ENCODE measurements at places on chromosomes 1 and 21.
A peak's percentile ranks its signal among the peaks of the same experiment; 100 is the strongest.

DNA sequence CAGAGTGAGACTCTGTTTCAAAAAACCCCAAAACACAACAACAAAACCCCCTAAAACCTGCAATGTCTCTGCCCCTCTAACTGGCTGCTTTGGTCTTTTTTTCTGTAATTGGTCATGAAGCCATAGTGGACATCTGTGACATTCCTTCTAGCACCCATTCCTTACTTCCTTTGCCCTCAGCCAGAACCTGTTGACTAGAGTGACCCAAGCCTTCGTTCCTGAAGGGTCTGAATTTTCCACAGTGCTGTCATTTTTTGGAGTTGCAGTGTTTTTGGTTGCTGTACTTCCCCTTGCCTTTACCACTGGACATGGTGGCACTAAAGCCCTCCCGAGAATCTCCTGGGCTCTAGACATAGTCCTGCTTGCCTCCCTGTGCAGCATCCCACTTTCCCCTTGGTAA lies 48.5 kb upstream of the LIN9 start:
- H3K4me3 ChIP-seq: no peak overlapping the region
- DNase-seq: no peak
- peak overlapping the region; percentile 43 for H3K27ac ChIP-seq
- peaks cover 65% of the 10 kb centered on the region for H3K36me3 ChIP-seq
- no peaks in the 10 kb centered on the region for H3K27me3 ChIP-seq
- peaks cover 59% of the 10 kb centered on the region for H3K4me1 ChIP-seq

DNA sequence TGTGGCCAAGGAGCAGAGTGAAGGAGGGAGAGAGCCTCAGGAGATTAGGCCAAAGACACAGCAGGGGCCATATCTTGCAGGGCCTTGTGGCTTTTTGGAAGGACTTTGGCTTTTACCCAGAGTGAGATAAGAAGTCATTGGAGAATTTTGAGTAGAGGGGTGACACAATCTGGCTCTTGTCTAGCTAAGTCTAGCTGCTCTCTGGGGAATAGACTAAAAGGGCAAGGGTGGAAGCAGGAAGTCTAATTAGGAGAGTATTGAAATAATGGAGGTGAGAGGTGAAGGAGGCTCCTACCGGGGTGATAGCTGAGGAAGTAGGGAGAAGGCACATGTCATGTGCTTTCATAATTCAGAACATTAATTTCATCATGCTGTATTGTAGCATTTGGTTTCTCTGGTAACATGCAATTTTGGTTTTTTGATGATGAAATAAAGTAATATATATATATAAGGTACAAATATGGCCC lies 34.3 kb upstream of the KCNA3 start:
- no peak for DNase-seq
- no peak overlapping the region for H3K4me3 ChIP-seq
- H3K27ac ChIP-seq: no peak overlapping the region
- no peaks in the 10 kb centered on the region for H3K4me1 ChIP-seq
- no peaks in the 10 kb centered on the region for H3K36me3 ChIP-seq

DNA sequence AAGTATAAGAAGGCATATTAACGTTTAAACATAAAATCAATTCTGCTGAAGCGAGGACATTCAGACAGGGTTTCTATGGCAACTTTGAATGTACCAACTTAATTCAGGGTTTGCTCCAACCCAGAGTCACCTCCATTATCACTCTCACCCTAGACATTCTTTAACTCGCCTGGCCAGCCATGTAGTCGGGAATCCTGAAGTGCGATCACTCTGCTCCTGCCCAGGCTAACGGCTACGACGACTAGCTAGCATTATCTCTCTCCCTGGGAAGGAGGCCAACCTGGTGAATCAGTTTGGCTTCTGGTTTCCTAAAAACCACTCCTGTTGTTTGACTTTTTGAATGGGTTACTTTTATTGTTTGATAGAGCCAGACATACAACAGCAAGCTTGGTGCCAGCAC lies 38.9 kb upstream of the ZBTB18 start:
- H3K27me3 ChIP-seq: peaks cover 14% of the 10 kb centered on the region
- no peaks in the 10 kb centered on the region for H3K4me1 ChIP-seq
- no peak overlapping the region for H3K27ac ChIP-seq
- no peaks in the 10 kb centered on the region for H3K36me3 ChIP-seq
- H3K4me3 ChIP-seq: no peak overlapping the region

- no peak for DNase-seq
- peaks cover 15% of the 10 kb centered on the region for H3K36me3 ChIP-seq
- no peaks in the 10 kb centered on the region for H3K27me3 ChIP-seq
- peak overlapping the region; percentile 11 for H3K4me3 ChIP-seq
- H3K27ac ChIP-seq: no peak overlapping the region
Measured at GRCh38 chr1:33346927-33347649, 26.2 kb upstream of the A3GALT2 start.

DNA sequence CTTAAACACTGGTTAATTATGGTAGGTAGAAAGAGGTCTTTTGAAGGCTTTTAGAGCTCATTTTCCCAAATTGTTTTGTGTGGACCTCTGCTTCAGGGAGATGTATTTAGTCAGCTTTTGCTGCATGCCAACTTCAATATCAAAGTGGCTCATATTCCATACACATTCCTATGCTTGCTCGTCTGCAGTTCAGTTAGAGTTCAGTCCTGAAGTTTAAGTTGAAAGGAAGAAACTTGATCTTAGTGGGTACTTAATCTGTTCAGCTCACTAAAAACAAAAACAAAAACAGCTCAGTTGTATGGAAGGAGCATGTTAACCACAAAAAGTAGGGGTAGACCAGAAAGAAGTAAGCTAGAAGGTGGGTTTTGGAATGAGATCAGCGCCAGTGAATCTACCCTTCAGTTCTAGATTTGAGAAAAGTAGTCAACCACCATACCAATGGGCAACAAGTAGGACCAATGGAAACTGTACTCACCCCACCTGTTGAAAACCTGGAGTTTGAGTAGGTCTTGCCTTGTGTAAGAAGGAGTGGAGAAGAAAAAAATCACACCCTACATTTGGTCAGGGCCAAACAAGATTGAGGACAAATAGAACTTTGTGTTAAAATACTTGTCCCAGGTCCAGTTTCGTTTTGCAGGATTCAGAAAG lies 58.0 kb downstream of the LEPR start:
- H3K4me1 ChIP-seq: no peaks in the 10 kb centered on the region
- H3K4me3 ChIP-seq: no peak overlapping the region
- no peak for DNase-seq
- no peak overlapping the region for H3K27ac ChIP-seq
- H3K27me3 ChIP-seq: no peaks in the 10 kb centered on the region

DNA sequence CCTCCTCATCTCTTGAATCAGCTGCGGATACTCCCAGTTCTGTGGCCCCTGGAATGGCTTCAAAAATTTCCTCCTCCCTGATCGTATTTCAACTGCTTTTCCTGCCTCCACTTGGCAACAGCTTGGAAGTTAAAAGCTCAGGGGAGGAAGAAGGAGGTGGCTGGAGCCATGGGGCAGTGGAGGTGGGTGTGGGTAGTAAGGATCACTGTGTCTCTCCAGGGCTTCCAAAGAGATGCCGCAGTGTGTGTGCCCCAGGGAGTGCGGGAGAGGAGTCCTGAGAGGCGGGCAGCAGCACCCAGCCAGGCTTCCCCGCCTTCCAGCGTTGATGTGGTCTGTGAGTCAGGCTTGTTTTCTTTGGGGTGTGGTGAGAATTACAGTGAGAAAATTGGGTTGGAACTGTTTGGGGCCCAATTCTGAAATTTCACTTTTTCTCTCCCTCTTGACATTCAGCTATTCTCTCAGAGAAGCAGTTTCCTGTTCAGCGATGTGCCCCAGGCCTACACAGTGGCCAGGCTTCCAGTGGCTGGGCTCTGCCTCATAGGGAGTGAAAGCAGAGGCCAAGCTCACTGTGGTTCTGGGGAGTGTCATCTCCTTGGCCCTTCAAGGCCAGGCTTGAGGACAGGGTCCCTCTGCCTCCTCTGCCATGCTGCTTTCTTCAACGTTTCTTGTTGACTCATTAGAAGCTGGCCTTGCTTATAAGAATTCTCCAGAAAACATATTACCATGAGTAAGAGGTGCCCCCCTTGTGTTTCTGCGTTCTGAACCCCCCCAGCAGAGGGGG lies 69.0 kb downstream of the PGM1 start:
- no peak overlapping the region for H3K27ac ChIP-seq
- no peak for DNase-seq
- H3K4me1 ChIP-seq: no peaks in the 10 kb centered on the region
- H3K27me3 ChIP-seq: no peaks in the 10 kb centered on the region
- H3K36me3 ChIP-seq: peaks cover 21% of the 10 kb centered on the region

- H3K27me3 ChIP-seq: no peaks in the 10 kb centered on the region
- H3K36me3 ChIP-seq: no peaks in the 10 kb centered on the region
- H3K4me3 ChIP-seq: peak overlapping the region; percentile 32
- H3K27ac ChIP-seq: peak overlapping the region; percentile 81
- H3K4me1 ChIP-seq: peaks cover 70% of the 10 kb centered on the region
Measured at GRCh38 chr1:27368869-27369582, 2.3 kb upstream of the MAP3K6 start.

- DNase-seq: no peak
- peaks cover 2% of the 10 kb centered on the region for H3K27me3 ChIP-seq
- no peaks in the 10 kb centered on the region for H3K36me3 ChIP-seq
- no peak overlapping the region for H3K4me3 ChIP-seq
- no peak overlapping the region for H3K27ac ChIP-seq
- H3K4me1 ChIP-seq: peaks cover 38% of the 10 kb centered on the region
Measured at GRCh38 chr1:20070357-20070756, 363 bp downstream of the PLA2G5 start.

GRCh38 chr21:26332867-26333266 lies 162.3 kb upstream of the APP start:
- H3K27me3 ChIP-seq: no peaks in the 10 kb centered on the region
- no peak overlapping the region for H3K27ac ChIP-seq
- H3K36me3 ChIP-seq: no peaks in the 10 kb centered on the region
- no peak for DNase-seq

- no peak for DNase-seq
- H3K36me3 ChIP-seq: no peaks in the 10 kb centered on the region
- no peaks in the 10 kb centered on the region for H3K27me3 ChIP-seq
Measured at GRCh38 chr1:9441451-9442133, 97.7 kb upstream of the SLC25A33 start.

DNA sequence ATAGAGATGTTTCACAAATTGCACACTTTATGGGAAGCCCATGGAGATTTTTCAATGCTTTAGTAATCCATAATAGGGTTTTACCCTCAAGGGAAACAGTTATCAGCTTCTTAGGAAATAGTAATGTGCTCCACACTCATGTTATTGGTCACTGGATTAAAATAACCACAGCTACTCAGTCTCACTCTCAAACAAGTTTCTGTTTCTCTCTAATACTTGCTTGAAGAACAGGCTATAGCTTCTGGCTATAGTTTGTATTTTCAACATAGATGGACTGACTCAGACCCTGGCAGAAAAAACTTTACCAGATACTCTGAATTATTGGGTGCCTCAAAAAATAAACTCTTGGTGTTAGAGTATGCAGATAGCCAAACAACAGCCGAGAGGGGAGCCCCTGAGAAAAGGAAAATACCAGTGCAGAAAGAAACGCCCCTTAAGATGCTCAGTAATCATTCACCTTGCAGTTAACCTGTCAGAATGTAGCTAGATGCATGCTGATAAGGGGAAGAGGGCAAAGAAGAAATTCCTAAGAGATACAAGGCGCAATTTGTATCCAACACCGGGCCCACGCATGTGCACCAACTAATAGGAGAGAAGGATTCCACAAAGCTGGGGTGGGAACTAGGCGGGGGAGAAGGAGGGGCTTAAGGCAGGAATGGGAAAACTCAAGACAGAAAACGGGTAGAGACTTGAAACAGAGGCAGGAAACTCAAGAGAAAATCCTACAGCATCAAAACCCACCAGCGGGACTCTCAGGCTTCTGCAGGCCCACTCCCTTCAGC lies 30.4 kb upstream of the PDE4B start:
- H3K36me3 ChIP-seq: no peaks in the 10 kb centered on the region
- no peak for DNase-seq
- no peak overlapping the region for H3K4me3 ChIP-seq
- H3K27me3 ChIP-seq: no peaks in the 10 kb centered on the region

GRCh38 chr1:7225711-7226505 lies 440.7 kb downstream of the CAMTA1 start:
- H3K36me3 ChIP-seq: no peaks in the 10 kb centered on the region
- no peaks in the 10 kb centered on the region for H3K27me3 ChIP-seq
- no peaks in the 10 kb centered on the region for H3K4me1 ChIP-seq
- no peak overlapping the region for H3K4me3 ChIP-seq
- H3K27ac ChIP-seq: no peak overlapping the region
- no peak for DNase-seq

- peaks cover 25% of the 10 kb centered on the region for H3K27me3 ChIP-seq
- no peaks in the 10 kb centered on the region for H3K36me3 ChIP-seq
- H3K4me3 ChIP-seq: no peak overlapping the region
Measured at GRCh38 chr1:33246171-33246570, 10.1 kb upstream of the ZNF362 start.

DNA sequence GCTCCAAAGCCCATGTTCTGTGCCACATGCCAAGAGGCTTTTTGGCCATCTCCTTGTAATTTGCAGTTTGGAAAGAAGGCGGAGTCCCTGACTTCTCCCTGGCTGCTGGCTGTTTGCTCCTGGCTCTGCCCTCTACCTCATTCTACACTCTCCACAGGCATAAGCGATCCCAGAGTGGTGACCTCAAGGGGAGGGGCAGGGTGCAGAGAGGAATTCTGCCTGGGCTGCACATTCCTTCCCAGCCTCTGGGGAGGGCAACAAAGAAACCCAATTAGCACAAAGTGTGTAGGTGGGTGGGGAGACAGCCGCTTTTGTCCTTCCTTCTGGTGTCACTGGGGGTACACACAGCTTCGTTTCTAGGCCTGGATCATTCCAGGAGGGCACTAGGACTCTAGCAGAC lies 95.3 kb downstream of the HIVEP3 start:
- H3K4me1 ChIP-seq: peaks cover 12% of the 10 kb centered on the region
- H3K27ac ChIP-seq: no peak overlapping the region
- H3K27me3 ChIP-seq: no peaks in the 10 kb centered on the region
- H3K36me3 ChIP-seq: no peaks in the 10 kb centered on the region

GRCh38 chr1:38500891-38501290 lies 358.7 kb downstream of the RRAGC start:
- H3K27ac ChIP-seq: no peak overlapping the region
- no peaks in the 10 kb centered on the region for H3K36me3 ChIP-seq

GRCh38 chr1:17735348-17735747 lies 19.8 kb upstream of the ACTL8 start:
- no peak overlapping the region for H3K4me3 ChIP-seq
- H3K36me3 ChIP-seq: no peaks in the 10 kb centered on the region

DNA sequence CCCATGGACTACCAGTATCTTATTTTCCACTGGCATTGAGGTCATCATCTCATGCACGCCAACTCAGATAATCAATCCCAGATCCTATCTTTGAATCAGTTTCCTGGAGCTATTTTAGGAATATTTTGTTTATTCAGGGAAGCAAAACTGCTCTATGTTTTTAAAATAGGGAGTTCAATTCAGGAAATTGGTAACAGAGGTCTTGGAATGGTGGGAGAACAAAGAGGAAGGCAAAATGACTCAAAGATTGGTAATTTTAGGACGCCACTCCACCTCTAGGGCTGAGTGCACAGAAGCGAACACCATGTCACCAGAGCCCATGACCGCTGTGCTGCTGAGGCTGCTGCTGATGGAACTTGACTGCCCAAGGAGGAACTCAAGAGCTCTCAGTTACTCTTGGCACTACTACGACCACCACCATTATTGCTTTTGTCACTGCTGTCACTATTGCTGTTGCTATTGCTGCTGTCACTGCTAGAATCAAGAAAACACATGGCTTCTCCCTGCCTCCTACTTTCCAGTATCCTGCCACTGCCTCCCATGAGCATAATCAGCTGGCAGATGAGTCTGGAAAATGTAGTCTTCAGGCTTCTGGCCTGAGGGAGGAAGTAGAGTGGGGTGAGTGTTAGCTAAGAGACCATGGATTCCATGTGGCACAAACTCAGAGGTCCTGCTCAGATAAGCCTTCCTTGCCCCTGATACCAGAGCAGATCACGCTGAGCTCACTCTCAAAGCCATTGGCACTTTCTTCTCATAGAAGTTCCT lies 71.6 kb upstream of the CNIH3 start:
- H3K4me3 ChIP-seq: no peak overlapping the region
- no peaks in the 10 kb centered on the region for H3K36me3 ChIP-seq
- H3K4me1 ChIP-seq: no peaks in the 10 kb centered on the region
- no peak overlapping the region for H3K27ac ChIP-seq
- peaks cover 11% of the 10 kb centered on the region for H3K27me3 ChIP-seq
- no peak for DNase-seq

All from activated B cell treated with CpG ODN at 0.5 μM for 24 hours (primary cell).